ENCODE measurements at places on chromosomes 7 and 10.

DNA sequence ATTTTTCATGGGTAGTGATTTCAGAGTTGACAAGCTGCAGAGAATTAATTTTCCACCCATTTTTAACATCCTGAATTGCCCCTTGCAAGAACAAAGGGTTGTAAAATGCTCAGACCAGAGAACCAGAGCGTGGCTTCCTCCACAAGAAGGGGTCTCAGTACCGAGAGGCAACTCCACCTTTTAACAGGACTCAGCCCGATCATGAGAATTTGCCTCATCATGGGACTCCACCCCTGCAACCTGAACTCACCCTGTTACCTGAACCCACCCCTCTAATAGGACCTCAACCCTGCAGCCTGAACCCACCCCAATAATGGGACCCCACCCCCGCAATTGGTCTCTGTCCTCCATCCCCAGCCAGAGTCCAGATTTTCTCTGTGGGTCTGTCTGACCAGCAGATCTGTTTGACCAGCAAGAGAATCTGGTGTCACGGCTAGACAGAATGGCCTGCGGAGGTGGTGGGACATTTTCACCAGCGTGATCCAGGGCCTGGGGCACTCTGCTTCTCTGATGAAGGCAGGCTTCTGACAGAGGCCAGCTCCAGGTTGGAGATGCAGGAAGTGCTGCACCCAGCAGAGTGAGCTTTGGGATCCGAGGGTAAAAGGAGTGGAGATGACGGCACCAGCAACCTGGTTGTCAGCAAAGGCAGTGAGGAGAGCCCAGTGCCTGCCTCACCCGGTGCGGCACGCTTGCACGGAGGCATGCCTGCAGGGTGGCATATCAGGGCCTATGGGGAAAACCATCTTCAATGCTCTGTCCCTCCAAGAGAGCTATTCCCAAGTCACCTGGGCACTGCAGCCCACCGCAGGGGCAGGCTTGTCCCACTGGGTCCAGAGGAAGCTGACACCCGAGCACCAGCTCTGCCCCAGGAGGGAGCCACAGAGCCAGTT, 136.6 kb downstream of the TCERG1L start:
- no peak for DNase-seq

DNA sequence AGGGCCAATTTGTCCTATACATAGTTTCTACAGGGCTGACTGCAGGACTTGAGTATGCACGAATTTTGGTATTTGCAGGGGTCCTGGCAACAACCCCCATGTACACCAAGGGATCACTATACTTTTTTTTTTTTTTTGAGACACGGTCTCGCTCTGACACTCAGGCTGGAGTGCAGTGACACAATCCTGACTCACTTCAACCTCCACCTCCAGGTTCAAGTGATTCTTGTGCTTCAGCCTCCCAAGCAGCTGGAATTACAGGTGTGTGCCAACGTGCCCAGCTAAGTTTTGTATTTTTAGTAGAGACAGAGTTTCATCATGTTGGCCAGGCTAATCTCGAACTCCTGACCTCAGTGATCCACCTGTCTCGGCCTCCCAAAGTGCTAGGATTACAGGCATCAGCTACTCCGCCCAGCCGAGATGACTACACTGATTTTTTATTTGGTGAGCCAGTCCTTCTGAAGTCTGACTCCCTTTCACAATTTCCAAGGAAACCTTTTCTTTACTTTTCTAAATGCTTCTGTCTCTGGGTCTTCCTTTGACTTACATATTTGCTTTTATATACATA, 19.8 kb downstream of the CFAP70 start:
- DNase-seq: no peak

DNA sequence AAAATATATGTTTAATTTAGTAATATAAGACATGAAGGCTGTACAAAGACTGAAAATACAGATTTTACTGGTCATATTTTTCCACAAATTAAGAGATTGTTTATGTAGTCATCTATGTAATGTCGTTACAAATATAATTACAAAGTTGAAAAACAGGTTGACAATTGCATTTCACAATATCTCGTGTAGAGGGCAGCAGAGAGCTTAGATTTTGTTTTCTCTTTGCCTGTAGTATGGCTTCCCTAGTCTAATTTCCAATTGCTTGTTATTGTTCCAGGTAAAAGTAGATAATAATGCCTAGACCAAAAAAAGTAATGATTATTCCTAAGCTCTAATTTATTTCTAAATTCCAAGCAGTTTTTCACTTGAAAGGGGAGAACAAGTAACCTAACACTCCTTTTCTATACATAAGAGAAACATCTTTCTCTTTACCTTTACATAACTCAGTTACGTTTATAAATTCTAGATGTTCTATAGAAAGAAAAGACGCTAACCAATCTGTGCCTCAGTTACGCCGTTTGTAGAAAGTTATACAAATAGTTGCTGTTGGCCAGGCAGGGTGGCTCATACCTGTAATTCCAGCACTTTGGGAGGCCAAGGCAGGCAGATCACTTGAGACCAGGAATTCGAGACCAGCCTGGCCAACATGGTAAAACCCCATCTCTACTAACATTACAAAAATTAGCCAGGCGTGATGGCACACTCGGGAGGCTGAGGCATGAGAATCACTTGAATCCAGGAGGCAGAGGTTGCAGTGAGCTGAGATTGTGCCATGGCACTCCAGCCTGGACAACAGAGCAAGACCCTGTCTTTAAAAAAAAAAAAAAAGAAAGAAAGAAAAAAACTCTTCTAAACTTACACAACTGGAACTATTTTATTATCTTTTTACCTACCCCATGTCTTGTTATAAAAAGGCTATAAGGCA, 30.0 kb downstream of the NET1 start:
- no peak for DNase-seq

- no peak for DNase-seq
Observed at GRCh38 chr10:93993782-93994437, at the start of gene PLCE1. PLCE1 (plus strand) TSS chr10:93993931; CDS start chr10:94031047, 37,116 bp downstream.

DNA sequence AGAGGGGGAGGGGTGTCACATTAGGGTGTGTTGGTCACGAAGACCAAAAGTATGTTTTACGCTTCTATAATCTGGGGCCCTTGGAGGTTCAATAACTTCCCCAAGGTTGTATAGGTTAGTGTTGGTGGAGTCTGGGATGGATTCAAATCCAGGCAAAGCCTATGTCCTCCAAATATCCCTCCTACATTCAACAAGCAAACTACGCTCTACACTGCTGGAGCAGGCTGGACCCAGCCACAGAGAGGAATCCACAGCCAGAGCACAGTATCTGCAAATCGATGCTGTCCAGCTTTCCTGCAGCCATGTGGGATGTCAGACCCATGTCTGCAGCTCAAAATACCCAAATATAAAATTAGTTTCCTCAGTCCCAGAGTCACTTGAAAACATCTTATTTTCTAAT, 198.0 kb downstream of the COBL start:
- no peak for DNase-seq

- DNase-seq: no peak
Observed at GRCh38 chr10:70804421-70804808, 11.3 kb upstream of the SGPL1 start.

GRCh38 chr7:16204953-16205352, 216.4 kb downstream of the CRPPA start:
- no peak for DNase-seq

DNA sequence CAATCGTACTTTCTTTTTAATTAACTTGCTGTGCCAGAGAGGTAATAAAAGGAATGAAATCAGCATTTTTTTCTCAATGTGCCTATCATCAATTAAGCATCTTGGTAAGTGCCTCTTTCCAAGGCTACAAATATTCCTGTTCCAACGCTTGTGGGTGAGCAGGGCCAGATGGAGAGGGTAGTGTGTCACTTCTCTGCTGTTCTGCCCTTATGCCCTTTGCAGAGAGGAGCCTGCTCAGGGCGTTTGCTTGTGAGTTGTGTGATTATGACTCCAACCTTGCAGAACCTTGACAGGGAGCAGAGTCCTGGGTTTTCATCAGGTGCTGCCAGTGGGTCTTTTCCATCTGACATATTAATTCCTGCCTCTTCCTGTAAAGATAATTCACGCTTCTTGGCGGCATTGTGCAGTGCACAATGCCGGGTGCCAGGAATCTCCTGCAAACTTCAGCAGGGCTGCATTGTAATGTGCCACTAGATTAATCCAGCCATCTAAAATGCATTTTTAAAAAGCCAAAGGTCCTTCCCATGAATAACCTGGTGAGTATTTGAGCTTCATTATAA, 234.4 kb downstream of the ARHGAP12 start:
- no peak for DNase-seq

- DNase-seq: no peak
Observed at GRCh38 chr10:61618388-61618961, 44.3 kb upstream of the CABCOCO1 start.

DNA sequence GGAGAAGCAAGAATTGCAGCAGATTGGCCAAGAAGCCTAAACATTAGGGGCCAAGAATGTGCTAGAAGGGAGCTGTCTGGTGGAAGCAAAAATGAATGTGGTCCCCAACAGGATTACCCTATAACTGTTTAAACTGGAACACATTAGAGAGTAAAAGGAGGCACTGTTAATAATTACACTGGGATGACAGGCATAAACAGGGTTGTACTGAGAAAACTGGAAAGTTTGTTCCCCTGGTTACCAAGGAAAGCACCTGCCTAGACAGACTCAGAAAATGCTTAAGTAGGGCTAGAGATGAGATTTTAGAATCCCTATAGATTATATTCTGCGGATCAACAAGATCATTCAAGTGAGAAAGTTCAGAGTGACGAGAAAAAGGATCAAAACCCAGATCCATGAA, 100.8 kb downstream of the CTTNBP2 start:
- no peak for DNase-seq

DNA sequence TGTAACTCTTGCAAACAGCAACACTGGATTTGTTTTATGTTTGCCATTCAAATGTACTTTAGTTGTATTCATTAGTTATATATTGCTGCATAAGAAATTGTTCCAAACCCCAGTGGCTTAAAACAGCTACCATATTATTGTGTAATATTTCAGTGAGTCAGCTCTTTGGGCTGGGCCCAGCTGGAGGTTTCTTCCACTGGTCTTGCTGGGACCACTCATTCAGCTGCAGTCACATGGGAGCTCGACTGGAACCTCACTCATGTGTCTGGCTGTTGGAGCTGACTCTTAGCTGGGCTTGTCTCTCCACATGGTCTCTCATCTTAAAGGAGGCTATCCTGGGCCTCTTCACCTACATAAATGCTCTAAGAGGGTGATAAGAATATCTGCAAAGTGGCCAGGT, 23.2 kb upstream of the PIP4K2A start:
- no peak for DNase-seq

DNA sequence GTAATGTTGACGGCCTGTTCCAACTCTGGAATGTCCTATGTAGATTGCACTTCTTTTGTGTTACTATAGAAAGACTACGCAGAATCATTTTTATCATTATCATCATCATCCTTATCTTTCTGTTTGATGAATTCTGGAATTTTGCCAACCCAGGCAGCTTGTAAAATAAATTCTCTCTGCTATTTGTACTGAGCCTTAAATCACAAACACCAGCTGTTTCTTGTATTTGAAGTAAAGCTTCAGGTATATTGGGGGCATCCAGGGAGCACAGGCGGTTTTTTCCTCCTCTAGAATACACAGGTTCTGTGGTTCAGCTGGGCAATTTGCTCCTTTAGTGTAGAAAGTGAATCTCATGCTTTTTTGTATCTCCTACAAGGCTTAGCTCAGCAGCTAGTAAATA, 14.9 kb upstream of the CPA5 start:
- DNase-seq: no peak

DNA sequence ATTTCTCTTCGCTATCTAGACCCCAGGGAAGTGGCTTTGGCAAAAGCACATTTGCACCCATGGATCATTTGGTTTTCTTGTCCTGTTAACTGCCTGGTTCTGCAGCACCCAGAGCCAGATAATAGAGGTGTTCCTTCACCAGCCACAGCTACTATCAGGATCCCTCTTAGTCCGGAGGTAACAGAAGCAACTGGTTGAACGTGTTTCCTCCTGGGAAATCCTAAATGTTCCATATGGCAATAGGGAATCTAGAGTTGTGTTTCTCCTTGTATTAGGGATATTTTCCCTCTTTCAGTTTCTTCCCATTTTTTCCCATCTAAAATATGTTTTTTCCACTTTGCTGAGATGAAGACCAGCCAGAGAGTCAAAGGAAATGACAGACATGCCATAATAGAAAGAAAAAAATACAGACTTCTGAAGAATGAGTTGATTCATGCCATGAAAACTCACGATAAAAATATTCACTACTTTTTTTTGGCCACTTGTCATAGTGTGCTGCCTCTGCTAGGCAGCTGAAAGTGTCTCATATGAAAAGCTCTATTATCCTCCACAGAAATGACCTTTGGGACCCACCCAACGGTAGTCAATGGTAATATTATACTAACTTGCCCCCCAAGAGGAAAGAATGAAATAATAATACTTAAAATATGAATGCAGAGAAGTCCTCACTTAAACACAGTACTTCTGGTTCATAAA, 472.8 kb downstream of the KCNMA1 start:
- DNase-seq: no peak

GRCh38 chr10:92755725-92756124, 66.0 kb downstream of the HHEX start:
- DNase-seq: no peak

- DNase-seq: no peak
Observed at GRCh38 chr7:74202841-74203556, 6.8 kb upstream of the LAT2 start.

DNA sequence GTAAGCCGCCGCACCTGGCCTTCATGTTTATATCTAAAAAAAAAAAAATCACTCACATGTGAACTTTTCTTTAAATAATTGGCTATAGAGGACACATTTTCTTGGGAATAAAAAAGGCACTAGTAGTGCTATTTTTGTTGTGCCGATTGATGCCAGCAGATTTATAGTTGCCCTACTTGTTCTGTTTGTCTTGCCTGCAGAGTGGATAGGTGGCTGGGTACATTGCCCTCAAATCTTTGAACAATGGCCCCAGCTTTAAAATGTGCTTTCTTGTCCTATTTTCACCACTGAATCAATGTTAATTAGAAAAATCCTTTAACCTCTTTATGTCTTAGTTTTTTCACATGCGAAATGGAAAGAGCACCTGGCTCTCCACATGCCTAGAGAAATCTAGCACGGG, 30.1 kb upstream of the ZNRF2 start:
- no peak for DNase-seq

DNA sequence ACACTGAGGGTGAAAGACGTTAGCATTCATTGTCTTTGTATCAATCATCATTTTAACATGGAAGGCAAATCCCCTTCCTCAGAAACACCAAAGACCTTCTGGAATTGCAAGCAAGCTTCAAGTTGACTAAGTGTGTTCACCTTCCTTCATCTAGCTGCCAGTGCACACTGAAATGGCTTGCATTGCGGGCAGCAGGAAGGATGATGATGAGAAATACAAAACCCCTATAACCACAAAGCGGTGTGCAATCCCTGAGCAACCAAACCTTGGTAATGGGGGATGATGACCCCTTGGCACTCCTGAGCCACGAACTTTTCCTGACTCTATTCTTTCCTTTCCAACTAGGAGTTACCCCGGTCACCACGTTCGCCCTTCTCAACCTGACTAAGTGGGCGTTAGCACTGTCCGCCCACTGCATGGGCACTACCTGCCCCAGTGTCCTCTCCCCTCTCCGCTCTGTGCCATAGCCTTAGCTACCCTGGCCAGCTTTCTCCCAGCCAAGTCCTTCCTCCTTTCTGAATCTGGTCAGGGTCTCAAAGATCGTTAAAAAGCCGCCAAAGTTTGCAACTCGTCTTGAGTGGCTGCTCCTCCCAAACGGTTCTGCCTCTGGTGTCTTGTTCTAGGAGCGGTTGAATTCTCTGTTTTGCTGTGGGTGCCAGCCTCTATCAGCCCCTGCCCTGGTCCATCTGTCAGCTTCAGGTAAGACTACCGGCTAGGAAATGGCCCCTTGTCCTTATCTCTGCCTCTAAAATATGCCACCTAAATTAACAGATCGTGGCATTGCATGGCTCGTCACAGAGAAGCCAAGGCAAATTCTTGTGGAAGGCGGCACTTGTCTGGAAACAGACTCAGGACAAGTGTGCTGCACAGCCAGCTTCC, 586 bp upstream of the AOC1 start:
- DNase-seq: no peak

Data from activated CD8-positive, alpha-beta memory T cell treated with anti-CD3 and anti-CD28 coated beads for 4 hours (primary cell).